ENCODE measurements at places on chromosomes 2 and 18.

DNA sequence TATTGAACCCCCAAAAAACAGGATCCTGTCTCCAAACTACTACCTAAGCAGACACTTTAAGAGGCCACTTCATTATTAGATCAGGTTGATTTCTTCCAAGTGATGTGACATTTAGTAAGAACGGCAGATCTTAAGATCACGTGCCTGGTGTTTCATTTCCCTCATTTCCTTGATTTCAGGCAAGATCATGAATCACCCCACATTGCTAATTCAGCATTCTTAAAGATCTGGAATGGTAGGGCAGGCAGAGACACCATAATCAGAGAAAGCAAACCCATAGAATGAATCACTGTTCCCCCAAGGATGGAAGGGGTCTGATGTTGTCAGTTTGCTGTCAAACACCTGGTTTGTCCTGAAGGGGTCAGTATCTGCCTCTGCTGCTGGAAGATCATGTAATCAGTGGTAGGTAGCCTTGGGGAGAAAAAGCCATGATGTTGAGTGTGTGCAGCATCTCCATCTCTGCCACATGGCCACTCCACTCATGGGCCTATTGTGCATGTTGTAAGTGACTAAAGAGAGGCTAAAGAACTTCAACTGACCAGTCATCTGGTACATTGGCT is 133.9 kb downstream of the ARHGAP15 start:
- no peak for DNase-seq

DNA sequence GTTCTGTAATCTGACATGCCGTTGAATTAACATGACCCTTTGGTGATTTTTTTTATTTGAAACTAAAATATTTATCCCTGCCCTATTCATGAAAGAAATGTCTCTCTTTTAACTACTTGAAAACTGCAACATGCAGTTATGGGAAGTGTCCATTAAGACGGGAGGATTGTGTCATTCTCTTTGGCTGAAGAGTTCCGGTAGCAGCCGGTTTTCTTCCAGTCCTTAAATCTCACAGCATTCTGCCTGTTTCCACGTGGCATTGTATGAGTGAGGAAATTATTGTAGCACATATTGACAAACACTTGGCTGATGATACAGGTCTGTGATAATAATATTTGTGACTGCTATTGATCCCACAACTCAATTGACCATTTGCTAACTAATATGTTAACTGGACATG is 509.6 kb upstream of the POU3F3 start:
- no peak for DNase-seq

DNA sequence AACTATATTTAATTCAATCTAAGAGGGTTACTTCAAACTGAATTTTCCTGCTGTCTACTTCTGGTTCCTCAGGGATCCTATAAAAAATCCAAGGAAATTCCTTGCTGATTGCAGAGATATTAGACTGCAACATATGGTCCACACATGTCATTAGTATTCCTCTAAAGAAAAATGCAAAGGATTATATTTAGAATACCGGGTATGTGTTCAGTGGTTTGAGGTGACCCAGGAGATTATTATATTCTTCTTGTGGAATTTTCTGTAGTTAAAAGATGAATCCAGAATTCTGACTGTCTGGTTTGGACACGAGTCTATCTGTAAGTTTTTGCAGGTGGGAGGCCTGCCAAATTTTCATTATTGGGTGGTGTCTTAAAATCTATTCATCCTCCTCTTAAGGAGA is 18.2 kb downstream of the HOXD1 start:
- no peak for DNase-seq

DNA sequence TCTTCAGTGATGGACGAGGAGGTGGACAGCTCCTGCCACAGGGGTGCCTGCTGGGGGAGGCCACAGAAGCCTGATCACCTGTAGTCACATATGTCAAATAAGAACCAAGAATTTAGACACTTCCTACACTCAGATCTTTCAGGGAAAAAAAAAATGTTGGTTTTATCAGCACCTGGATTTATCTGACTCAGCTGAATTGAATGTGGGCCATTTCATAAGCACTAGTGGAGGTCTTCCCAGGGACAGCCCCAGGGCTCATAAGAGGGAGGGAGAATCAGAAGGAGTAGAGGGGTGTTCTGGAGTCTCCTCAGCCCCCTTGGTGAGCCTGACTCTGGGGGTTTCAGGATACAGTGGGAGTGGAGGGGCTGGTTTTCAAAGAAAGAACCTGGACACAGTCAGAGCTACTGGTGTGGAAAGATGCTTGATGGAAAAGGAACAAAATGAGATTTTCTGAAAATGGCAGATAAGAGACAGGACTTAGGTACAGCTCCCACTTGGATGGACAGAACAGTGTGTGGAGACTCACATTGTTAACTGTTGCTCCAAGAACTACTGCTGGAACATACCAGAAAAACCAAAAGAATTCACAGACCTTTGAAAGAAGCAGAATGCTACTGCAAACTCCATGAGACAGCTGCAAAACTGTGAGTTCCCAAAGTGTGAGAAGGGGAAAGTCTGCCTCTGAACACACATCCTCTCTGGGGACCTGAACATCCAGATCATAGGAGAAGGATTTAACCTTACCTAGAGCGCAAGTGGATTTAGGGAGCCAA is 45.4 kb downstream of the LCT start:
- peak; percentile 34 for DNase-seq

GRCh38 chr2:190717764-190718651 is 69.1 kb downstream of the NAB1 start:
- no peak for DNase-seq

GRCh38 chr2:154697418-154698252 is 860 bp upstream of the KCNJ3 start:
- no peak for DNase-seq

DNA sequence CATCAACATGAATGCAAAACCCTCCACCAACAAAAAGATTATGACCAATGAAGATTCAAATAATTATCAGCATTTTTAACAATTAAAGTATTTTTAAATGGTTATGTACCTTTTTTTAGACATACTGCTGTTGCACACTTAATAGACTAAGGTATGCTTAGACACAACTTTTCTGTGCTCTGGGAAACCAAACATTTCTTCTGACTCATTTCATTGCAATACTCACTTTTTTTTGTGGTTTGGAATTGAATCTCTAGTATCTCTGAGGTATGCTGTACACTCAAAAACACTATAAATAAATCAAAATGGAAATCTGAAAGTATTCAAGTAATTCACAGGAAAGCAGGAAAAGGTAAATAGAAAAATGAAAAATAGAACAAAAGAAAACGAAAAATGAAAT is 247.9 kb upstream of the POU3F3 start:
- DNase-seq = peak; percentile 1

- DNase-seq = no peak
Measured at GRCh38 chr2:207704671-207705070, 6.8 kb upstream of the CCNYL1 start.

- peak; percentile 13 for DNase-seq
Measured at GRCh38 chr2:179532863-179533278, 268.2 kb upstream of the SESTD1 start.

DNA sequence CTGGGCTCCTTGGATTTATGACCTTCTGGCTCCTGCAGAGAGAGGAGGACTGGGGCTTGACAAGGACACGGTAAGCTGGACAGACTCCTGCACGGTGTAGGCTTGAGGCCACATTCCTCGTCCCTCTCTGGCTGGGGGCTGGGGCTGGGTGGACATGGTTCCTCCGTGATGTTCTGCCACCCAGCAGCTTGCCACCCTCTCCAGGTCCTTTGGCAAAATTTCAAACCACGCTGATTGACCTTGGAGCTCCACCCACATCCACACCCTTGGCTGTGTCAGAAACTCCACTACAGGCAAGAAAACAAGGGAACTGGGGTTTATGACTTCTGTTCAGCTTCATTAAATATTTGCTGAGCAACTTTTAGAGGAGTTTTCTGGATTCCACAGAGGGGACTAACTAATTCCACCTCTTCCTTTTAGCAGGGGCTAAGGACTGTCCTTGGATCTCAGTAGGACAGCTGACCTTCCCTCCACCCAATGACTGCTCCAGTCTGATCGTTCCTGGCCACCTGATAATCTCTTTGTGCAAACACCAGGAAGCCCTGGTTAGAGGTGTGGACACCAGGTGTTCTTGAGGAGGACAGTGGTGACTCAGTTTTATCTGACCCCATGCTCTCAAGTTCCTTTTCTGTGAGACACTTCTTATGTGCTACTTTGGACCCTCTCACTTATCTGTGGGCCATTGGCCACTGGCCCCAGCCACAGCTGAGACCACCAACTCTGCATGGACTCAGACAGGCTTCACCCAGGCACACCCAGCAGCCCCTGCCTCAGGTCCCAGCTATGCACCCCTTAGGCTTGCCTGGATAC is 29.3 kb downstream of the GPR55 start:
- DNase-seq = no peak

GRCh38 chr18:6605115-6605869 is 124.2 kb upstream of the ARHGAP28 start:
- peak; percentile 23 for DNase-seq

DNA sequence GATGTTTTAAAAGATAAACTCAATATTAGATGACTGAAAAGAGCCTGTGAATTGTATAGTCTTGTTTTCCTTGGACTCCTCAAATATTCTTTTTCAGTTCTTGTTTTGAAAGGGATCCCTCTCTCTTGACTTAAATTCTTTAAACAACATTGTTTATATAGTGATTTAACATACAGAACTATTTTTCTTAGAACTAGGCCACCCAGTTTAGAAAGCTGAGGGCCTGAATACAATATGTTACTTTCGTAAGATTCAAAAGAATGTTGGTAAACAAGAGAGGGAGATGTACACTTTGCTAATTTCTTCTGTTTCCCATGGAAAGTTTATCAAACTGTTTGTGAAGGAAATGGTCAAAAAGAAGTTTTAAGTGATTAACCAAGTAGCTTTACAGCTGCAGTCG is 5.5 kb upstream of the TSPYL6 start:
- peak; percentile 59 for DNase-seq

DNA sequence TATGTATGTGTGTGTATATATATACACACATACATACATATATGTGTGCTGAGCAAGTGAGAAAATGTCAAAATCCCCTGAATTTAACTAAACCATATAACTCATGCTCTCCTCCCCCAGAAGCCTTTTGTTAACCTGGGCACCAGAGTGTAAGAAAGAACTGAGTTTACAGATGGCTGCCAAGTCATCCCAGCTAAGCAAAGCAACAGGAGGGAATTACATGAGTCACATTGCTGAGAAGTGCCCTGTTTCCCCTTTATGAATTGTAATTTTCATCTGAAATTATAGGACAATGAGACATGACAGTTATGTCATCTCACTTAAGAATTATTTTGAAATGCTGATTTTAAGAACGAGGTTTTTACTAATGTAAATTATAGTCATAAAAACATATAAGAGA is 29.9 kb downstream of the SCN7A start:
- peak; percentile 6 for DNase-seq

DNA sequence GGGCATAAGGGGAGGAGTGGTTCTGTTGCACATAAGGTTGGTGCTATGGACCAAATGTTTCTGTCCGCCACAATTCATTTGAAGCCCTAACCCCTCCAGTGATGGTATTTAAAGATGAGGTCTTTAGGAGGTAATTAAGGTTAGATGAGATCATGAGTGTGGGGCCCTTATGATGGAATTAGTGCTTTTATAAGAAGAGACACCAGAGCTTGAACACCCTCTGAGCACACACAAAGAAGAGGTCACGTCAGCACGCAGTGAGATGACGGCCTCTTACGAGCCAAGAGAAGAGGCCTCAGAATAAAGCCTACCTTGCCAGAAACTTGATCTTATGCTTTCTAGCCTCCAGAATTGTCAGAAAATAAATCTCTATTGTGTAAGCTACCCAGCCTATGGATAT is 386.4 kb upstream of the CYRIA start:
- DNase-seq = no peak

Data from adipocyte (in vitro differentiated cells).